A673 (cell line): ENCODE measurements at places on chromosomes 16 and 17. TPM values are rescaled to one million over a fixed set of nuclear protein-coding genes. Genes with fewer than 3 reads are reported as not detected.

DNA sequence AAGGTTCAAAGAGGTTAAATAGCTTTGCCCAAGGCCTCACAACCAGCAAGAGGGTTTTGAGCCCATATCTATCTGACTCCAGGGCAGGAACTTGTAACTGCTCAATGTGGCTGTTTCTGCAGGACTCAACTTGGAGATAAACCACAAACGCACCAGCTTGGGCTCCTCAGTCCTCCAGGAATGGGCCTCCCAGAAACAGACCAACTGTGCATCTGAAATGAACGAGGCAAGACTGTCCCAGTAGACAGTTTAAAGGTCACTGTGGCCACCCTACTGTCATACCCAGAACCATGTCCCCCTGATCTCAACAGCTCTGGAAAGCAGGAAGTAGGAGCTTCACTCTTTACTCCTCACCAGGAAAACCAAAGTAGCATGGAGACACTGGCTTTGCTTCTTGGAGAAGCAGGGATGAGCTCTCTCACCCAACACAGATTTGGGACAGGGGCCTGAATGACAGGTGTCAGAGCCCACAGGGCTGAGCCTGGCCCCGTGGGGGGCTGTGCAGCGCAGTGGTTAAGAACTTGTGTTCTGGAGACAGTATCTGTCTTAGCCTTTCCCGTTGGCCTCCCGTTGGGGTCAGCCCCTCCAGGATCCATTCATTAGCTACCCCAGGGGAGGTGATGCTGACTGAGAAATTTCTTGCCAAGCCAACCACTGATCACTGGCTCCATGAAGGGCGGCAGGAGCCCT, 2.3 kb upstream of the CALB2 start:
- H3K4me1 ChIP-seq, result peaks cover 5% of the 10 kb centered on the region
- DNase-seq, result no peak
- H3K27me3 ChIP-seq, result peaks cover 65% of the 10 kb centered on the region
- no peak overlapping the region for H3K27ac ChIP-seq
- no peaks in the 10 kb centered on the region for H3K36me3 ChIP-seq

Gene LPO
- total RNA-seq, result 0.34 TPM in 1 of 2 replicates, not detected in the other

Gene NOG
- total RNA-seq, result 0.15 TPM in 1 of 2 replicates, not detected in the other

- H3K4me1 ChIP-seq, result peaks cover 9% of the 10 kb centered on the region
- no peaks in the 10 kb centered on the region for H3K27me3 ChIP-seq
- DNase-seq, result peak; percentile 40
- peaks cover 7% of the 10 kb centered on the region for H3K36me3 ChIP-seq
- H3K4me3 ChIP-seq, result no peak overlapping the region
- H3K27ac ChIP-seq, result peak overlapping the region; percentile 80
Observed at GRCh38 chr17:45073414-45074070, 12.4 kb downstream of the NMT1 start.

DNA sequence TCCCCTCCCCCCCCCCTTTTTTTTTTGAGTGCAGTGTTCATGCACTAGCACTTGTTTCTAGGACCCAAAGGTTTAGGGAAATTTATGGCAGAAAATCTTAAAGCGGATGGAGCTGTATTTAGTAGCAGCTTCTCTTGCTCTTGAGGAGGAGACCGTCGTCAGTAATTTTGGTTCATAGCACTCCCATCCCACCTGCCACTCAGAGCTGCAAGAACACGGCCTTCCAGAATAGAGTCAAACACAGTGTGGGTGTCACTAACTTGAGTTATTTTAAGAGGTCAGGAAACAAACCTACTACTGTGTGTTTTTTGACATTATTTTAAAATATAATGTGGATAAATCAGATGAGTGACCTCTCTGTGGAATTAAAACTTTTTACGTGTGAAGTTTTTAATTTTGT, 37.3 kb downstream of the SEC14L1 start:
- peaks cover 36% of the 10 kb centered on the region for H3K4me1 ChIP-seq
- H3K4me3 ChIP-seq, result no peak overlapping the region
- DNase-seq, result no peak
- H3K27ac ChIP-seq, result peak overlapping the region; percentile 37

- H3K36me3 ChIP-seq, result no peaks in the 10 kb centered on the region
- DNase-seq, result no peak
- H3K4me1 ChIP-seq, result peaks cover 40% of the 10 kb centered on the region
- H3K27me3 ChIP-seq, result no peaks in the 10 kb centered on the region
- no peak overlapping the region for H3K4me3 ChIP-seq
- peak overlapping the region; percentile 77 for H3K27ac ChIP-seq
Observed at GRCh38 chr16:87464691-87465300, 28.0 kb downstream of the ZCCHC14 start.

DNA sequence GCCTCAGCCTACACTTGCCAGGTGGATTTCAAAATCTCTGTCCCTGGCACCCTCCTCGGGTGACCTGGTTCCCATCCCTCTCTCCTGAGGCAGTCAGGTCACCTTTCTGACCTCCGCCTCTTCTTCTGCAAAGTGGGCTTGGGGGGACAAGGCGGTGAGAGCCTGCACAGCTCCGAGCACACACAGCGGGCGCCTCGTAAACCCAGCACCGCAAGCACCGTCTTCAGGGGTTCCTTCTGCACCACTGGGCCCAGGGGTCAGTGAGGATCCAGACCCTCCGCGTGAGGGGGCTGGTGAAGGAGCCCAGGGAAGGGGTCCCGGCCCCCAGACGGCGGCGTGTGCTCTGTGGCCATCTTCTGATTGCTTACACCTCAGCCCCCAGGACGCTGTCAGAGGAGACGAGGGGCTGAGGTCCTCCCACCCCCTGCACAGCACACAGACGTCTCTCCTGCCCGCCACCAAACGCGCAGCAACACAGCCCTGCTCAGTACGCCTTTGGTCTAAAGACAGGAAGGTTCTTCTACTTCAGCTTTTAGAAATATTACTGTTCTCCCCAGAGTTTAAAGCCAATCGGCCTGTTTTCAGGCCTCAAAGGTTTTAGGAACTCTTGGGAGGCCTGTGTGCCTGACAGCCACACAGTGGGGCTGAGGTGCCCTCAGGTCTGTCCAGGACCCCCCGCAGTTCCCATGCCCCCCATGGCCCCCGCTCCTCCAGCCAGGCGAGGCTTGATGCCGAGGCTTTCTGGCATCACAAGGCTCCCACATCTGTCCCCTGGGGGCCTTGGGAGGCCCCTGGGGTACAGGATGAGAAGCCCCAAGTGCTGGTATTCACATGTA, 2.7 kb downstream of the CBFA2T3 start:
- peaks cover 25% of the 10 kb centered on the region for H3K27me3 ChIP-seq
- H3K36me3 ChIP-seq, result no peaks in the 10 kb centered on the region
- H3K27ac ChIP-seq, result no peak overlapping the region
- no peaks in the 10 kb centered on the region for H3K4me1 ChIP-seq

- no peak for DNase-seq
- H3K27ac ChIP-seq, result no peak overlapping the region
- H3K4me3 ChIP-seq, result no peak overlapping the region
- no peaks in the 10 kb centered on the region for H3K36me3 ChIP-seq
- H3K4me1 ChIP-seq, result no peaks in the 10 kb centered on the region
- no peaks in the 10 kb centered on the region for H3K27me3 ChIP-seq
Observed at GRCh38 chr17:13240851-13241250, 223.0 kb upstream of the ELAC2 start.

Gene CXCL16
- 4.0 and 6.0 TPM in 2 replicates for total RNA-seq

DNA sequence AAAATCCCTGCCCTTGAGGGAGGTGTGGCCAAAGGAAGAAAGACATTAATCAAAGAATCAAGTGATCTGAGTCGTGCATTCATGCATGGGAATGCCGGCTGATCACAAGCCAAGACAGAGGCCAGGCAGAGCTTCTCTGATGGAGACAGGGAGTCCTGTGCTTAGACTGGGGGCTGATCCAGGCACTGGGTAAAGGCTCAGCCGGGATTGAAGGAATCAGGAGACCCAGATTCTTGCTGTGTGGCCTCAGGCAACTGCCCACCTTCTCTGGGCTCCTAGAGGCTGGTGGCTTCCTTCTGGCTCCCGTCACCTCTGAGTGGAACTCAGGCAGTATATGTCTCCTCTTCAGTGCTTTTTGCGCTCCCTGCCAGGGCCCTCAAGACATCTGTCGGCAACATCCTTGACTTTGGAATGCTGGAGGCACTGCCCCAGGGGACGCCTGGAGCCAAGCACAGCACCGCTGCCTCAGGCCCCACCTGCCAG, 17.7 kb downstream of the RAI1 start:
- peaks cover 54% of the 10 kb centered on the region for H3K4me1 ChIP-seq
- DNase-seq, result peak; percentile 49
- no peak overlapping the region for H3K4me3 ChIP-seq
- H3K27me3 ChIP-seq, result no peaks in the 10 kb centered on the region
- H3K27ac ChIP-seq, result peak overlapping the region; percentile 71

Gene TUBG2
- 14.6 and 19.2 TPM in 2 replicates for total RNA-seq

DNA sequence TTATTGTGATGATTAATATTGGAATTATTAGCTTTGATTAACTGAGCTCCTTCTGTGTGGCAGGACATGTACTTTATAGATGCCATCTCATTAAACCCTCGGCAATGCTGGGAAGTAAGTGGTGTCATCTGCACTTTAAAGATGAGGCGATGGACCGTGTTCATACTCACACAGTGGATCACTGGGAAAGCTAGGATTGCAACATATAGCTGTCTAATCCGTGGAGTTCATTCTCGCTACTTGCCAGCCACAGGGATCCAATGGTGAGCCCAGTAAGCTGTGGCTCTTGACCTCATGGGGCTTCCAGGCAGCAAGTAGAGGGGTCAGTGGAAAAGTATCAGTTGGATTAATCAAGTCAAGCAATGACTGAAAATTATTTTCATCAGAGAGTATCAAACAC, 587.9 kb downstream of the CDH13 start:
- no peak overlapping the region for H3K4me3 ChIP-seq
- no peaks in the 10 kb centered on the region for H3K27me3 ChIP-seq
- H3K4me1 ChIP-seq, result no peaks in the 10 kb centered on the region
- no peak for DNase-seq
- H3K27ac ChIP-seq, result no peak overlapping the region

Gene TMEM94
- 67.0 and 84.7 TPM in 2 replicates for total RNA-seq

DNA sequence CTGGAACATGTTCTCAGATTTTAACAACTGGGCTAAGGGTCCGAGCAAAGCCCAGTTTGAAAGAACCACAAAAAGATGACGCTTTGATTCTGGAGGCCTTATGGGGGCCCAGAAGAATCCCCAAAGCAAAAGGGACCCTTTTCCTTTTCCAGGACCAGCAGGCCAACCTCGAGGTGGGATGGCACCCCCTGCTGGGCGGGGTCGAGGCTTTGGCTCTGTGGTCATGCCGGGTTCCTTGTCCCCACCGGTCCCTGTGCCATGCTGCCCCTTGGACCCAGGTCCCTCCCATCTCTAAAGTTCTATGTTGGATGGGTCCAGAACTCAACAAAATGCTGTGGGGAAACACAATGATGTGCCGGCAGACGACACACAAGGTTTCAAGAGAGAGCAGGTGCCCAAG, 30.9 kb downstream of the TMEM204 start:
- H3K27me3 ChIP-seq, result no peaks in the 10 kb centered on the region
- no peaks in the 10 kb centered on the region for H3K4me1 ChIP-seq
- peaks cover 3% of the 10 kb centered on the region for H3K36me3 ChIP-seq
- no peak overlapping the region for H3K4me3 ChIP-seq
- H3K27ac ChIP-seq, result no peak overlapping the region

Gene TRAPPC2L
- 89.9 and 98.6 TPM in 2 replicates for total RNA-seq

- peaks cover 91% of the 10 kb centered on the region for H3K36me3 ChIP-seq
- H3K4me1 ChIP-seq, result no peaks in the 10 kb centered on the region
- no peak overlapping the region for H3K27ac ChIP-seq
- DNase-seq, result no peak
- H3K4me3 ChIP-seq, result no peak overlapping the region
Observed at GRCh38 chr16:23564575-23565363, 7.2 kb downstream of the UBFD1 start.

GRCh38 chr16:524274-525040, 3.1 kb upstream of the CAPN15 start:
- H3K36me3 ChIP-seq, result peaks cover 9% of the 10 kb centered on the region
- no peak overlapping the region for H3K4me3 ChIP-seq
- H3K27me3 ChIP-seq, result no peaks in the 10 kb centered on the region
- no peak for DNase-seq
- H3K27ac ChIP-seq, result no peak overlapping the region

- H3K27ac ChIP-seq, result no peak overlapping the region
- DNase-seq, result no peak
- H3K36me3 ChIP-seq, result no peaks in the 10 kb centered on the region
- H3K4me3 ChIP-seq, result no peak overlapping the region
- H3K4me1 ChIP-seq, result no peaks in the 10 kb centered on the region
Observed at GRCh38 chr16:31397096-31397660, 4.0 kb downstream of the ITGAD start.

Gene TEKT1
- not detected in 2 replicates for total RNA-seq

- no peaks in the 10 kb centered on the region for H3K27me3 ChIP-seq
- no peak overlapping the region for H3K4me3 ChIP-seq
- H3K4me1 ChIP-seq, result no peaks in the 10 kb centered on the region
- no peak for DNase-seq
- H3K36me3 ChIP-seq, result no peaks in the 10 kb centered on the region
Observed at GRCh38 chr17:15323131-15323530, 18.3 kb downstream of the TEKT3 start.

DNA sequence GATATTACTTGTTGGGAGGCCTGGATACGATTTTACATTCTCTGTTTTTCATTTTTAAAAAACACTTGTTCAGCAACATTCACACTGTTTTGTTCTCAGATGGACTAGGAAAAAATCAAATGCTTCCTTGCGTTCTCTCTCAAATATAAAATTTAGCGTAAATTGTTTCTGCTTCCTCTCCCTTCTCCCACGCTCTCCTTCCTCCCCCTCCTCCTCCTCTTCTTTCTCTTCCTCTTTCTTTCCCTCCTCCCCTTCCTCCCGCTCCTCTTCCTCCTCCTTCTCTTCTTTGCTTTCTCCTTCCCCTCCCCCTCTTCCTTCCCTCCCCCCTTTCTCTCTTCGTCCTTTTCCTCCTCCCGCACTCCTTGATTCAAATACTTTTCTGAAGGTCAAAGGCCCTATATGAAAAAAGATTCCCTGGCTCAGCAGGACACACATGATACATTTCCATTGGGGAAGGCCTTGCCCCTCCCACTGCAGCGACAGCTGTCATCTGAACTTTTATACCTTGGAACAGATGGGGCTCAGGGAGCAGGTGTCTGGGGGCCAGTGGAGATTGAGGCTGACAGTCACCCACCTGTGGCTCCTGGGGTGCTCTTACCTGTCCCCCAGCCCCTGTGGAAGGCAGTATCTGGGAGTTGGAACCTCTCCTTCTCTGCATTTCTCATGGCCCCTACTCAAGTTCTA, 99.4 kb upstream of the SDK2 start:
- no peak overlapping the region for H3K27ac ChIP-seq
- no peak for DNase-seq
- no peaks in the 10 kb centered on the region for H3K36me3 ChIP-seq
- H3K4me3 ChIP-seq, result no peak overlapping the region
- H3K27me3 ChIP-seq, result peaks cover 59% of the 10 kb centered on the region

DNA sequence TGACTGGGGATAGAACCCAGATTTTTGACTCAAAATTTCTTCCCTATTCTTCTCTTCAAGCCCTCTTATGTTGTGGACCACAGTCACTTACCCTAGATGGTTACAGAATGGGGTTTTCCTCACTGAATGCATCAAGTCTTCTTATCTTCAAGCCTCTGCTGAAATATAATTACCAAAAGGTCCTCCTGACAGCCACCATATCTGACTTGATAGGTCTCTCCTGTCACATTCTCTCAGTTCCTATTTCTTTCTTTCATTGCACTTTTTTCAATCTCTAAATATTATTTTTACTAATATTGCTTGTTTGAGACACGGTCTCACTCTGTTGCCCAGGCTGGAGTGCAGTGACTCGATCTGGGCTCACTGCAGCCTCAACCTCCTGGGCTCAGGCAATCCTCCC, 1.1 kb upstream of the COPZ2 start:
- no peaks in the 10 kb centered on the region for H3K36me3 ChIP-seq
- H3K27me3 ChIP-seq, result peaks cover 10% of the 10 kb centered on the region
- H3K4me1 ChIP-seq, result peaks cover 3% of the 10 kb centered on the region
- no peak overlapping the region for H3K27ac ChIP-seq

- no peaks in the 10 kb centered on the region for H3K36me3 ChIP-seq
- peaks cover 52% of the 10 kb centered on the region for H3K4me1 ChIP-seq
- DNase-seq, result no peak
- peak overlapping the region; percentile 71 for H3K4me3 ChIP-seq
- H3K27me3 ChIP-seq, result no peaks in the 10 kb centered on the region
Observed at GRCh38 chr17:40318830-40319391, 9.9 kb downstream of the RARA start.

Gene ZG16
- total RNA-seq, result not detected in 2 replicates

Gene SAMD14
- total RNA-seq, result 45.0 and 51.4 TPM in 2 replicates
